ENCODE measurements at places on chromosomes 11 and 22.
A peak's percentile ranks its signal among the peaks of the same experiment; 100 is the strongest.

DNA sequence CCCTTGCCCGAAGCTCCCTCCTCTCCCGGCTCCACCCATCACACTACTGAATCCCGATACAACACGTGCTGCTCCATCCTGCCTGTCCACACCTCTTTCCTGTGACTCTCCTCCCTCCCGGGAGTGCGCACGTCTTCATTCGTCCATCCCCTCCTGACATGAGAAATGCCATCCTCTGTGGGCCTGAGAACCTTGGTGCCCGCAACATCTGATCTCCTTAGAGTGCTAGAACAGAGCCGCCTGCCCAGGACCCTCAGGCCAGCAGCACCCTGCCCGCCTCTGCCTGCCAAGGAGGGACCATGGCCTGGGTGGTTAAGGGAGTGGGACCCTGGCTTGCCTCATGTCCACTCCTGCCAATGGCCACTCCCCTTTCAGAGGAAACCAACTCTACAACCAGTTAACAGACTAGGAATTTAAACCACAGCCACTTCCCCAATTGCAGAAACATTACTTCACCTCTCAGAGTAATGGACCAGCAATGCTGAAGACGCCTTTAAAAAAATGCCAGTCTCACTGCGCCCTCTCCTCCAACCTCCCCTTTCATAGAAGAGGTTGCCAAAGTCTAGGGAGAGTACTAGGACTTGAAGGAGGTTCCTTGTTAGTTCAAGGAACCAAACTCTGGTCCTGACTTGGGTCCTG lies 466.3 kb downstream of the OPCML start:
- DNase-seq = no peak

GRCh38 chr11:94825031-94825430 lies 56.9 kb downstream of the AMOTL1 start:
- no peak for DNase-seq

GRCh38 chr11:125938418-125938817 lies 7.4 kb upstream of the VSIG10L2 start:
- no peak for DNase-seq

GRCh38 chr22:36154423-36154945 lies 6.1 kb downstream of the APOL3 start:
- no peak for DNase-seq

DNA sequence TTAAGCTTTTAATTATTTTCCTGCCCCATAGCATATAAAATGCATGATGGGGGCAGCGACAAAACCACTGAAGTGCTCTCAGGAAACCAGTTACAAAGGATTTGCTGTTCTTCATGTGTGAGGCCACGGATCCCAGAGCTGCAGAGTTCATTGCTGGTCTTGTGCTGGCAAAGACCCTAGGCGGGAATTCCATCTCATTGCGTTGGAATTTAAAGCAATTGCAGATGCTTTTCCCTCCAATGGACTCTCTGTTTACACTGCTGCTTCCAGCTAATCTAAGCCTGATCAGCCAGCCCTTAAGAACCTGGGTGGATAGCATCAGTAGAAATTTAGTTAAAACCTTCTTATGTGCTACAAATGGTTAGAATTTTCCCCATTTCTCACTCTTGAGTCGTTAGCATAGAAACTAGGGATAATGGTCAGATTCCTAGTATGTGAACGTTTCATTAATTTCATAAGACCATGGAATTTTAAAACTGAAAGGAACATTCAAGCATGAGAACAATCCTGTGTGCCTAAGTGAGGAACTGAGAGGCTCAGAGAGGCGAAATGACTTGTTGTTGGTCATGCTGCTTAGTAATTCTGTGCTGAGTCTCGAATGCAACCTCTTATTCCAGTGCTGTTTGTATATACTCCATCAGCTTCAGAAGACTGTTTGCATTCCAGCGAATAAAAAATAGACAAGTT lies 36.1 kb upstream of the ADSL start:
- no peak for DNase-seq

- no peak for DNase-seq
These were observed 25.9 kb downstream of the IGSF9B start for GRCh38 chr11:133930767-133931448.

- DNase-seq = no peak
These were observed 145.4 kb downstream of the OPCML start for GRCh38 chr11:133386852-133387251.

DNA sequence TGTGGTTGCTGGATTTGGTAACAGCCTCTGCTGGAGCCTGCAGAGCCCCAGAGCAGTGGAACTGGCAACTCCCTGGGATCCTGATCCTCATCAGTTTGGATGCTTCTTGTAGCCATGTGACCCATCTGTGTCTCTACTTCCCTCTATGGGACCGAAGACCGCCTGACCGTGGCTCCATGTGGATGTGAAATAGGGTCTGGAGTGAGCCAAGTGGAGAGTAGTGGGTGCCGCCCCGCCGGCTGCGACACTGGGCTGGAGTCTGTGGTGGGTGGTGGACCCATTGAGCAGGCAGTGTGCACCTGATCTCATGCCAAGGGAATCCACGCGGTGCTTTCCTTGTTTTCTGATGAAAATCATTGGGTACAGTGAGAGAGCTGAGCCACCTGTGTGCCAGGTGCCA lies 543.2 kb upstream of the B3GAT1 start:
- no peak for DNase-seq

DNA sequence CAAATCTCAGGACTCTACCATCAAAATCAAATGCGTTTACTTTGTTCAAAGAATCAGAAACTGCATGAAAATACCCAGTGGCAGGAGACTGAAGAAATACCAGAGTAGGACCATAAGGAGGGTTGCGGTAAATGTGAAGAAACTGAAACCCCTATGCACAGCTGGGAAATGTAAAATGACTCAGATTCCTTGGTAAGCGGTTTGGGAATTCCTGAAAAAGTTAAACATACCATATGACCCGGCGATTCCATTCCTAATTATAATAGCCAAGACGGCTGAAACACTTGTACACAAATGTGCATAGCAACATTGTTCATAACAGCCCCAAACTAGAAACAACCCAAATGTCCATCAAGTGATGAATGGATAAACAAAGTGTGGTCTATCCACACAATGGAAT lies 114.1 kb upstream of the GRAMD1B start:
- DNase-seq = peak; percentile 76

DNA sequence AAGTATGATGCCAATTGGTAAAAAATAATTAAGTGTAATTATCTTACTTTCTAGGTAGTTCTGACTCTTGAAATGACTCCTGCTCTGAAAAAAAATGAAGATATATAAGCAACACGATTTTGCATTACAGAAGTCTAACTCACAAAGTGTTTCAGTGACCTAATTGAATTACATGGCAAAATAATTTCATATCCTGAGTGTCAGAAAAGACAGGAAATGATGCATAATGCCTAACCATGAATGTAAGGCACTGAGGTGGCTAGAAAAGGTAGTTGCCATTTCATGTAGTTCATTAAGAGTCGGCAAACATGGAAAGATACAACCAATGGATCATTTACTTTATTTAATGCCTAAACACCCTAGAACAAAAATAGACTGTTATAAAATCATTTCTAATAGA lies 113.5 kb downstream of the GUCY1A2 start:
- no peak for DNase-seq

DNA sequence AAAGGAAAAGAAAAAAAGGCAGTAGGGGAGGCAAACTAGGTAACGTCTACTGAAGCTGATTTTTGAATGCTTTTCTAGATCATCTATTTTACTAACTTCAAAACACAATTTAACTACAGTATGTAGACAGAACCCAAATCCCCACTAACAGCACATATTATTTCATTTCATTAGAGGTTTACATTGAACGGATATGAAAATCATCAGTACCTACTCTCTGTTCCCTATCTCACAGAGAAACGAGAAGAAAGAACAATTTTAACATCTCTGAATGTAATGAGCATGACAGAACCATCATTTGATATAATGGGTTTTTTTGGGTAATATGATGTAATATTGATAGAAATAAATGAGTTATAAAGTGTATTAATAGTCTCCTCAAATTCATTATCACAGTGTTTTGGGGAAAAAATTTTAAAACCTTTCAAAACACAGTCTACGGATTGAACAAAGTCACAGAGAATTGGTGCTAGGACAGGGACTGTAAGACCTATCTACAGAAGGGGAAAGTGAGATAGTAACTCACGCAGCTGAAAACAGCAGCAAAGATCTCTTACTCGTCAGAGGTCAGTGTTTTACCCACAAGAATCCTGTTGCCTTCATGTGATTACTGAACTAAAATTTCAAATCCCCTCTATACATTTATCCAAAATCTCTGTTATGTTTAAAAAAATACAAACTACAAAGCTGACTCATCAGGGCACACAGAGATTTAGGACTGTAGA lies 77.3 kb downstream of the ZBTB44 start:
- DNase-seq = no peak

GRCh38 chr11:104609311-104610085 lies 288.8 kb downstream of the CASP12 start:
- peak; percentile 85 for DNase-seq

- no peak for DNase-seq
These were observed 73.8 kb upstream of the HTATIP2 start for GRCh38 chr11:20289732-20290131.

DNA sequence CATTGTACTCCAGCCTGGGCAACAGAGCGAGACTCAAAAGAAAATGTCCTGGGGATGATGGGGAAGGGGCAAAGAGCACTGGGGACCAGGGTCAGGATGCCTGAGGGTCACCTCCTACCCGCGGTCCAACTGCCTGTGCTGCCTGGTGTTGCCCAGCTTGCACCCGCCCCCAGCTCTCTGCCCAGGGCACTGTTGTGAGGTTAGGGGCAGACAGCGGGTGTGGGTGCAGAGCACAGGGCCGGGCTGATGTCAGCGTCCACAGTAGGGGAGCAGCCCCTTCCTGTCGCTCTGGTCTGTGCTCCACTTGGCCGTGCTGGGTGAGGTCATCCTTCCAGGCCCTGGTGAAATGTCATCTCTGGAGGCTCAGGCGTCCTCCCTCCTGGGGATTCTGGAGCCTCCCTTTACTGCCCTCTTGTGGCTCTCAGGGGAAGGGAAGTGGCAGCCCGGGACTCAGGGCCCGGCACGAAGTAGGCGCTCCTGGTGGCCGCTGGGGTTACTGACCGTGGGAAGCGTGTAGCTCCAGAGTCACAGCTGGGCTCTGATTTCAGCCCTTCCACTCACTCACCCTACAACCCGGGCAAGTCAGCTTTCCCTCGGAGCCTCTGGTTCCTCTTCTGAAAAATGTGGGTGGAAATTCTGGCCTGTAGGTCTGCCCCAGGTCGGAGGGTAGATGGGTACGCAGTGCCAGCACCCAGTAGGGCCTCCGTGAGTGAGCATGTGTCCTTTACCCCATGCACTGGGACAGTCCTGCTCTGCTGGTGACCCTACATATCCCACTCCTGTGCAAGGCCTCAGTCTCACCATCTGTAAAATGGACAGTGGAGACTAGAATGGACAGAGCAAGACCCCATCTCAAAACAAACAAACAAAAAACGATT lies 17.3 kb upstream of the PRR5 start:
- DNase-seq = peak; percentile 94

DNA sequence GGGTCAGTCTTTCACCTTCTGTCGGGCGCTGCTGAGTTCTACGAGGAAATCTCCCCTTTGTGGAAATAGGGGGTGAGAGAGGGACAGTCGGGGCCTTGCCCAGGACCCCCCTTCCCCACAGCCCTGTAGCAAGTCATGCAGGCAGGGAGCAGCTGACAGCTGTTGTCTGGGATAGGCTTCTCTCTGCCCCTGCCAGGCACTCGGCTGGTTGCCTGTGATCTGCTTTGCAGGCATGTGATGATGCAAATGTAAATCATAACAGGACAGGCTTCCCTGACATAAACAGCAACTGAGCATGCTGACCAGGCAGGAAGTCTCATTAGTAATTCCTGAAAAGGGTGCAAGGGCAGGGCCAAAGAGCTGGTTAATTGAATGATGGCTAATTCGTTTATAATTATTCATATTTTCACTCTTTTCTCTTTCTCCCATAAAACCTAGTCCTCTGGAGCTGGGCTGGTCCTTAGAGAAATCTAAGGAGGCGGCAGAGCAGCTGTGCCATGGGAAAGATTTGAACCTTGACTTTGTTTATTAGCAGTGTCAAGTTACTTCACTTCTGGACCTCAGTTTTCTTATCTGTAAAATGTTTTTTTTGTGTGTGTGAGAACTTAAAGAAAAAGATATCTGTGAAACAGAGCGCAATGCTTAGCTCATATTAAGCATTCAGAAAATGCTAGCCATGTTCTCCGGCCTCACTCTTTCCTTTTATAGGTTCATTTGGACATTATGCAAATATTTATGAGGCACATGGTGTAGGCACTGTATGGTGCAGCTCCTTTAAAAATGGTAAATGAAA lies 129.7 kb downstream of the LDLRAD3 start:
- no peak for DNase-seq

- peak; percentile 91 for DNase-seq
These were observed 929 bp upstream of the RHOG start for GRCh38 chr11:3841426-3842350.

DNA sequence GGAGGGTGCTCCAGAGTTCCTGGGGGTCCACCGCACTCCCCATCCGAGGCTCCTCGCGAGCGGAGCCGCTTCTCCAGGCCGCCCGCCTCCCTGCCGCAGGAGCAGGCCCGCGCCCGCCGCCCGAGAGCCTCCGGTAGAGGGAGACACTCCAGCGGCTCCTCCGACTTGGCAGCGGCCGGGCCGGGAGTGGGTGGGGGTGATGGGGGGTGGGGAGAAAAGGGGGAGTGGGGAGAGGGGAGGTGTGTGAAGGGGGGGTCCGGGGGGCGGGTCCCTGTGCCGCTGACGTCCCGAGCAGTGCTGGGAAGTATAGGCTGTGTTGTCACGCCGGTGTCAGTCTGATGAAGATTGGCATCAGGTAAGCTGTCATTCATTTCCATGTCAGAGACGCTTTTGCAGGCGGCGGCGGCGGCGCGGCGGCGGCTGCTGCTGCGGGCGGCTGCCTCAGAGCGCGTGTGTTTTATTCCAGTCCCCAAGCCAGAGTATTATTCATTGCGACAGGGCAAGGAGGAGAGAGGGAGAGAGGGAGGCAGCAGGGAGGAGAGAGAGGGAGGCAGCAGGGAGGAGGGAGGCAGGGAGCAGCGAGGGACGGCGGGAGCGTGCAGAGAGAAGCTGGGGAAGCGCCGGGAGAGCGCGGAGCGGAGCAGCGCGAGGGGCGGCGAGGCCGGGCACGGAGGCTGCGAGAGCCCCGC lies at the start of gene PKNOX2:
Gene PKNOX2, plus strand, starts transcription at position 330 of the 689 bp plus-strand sequence. CDS start 186,555 bp downstream, outside the sequence.
- peak; percentile 89 for DNase-seq

DNA sequence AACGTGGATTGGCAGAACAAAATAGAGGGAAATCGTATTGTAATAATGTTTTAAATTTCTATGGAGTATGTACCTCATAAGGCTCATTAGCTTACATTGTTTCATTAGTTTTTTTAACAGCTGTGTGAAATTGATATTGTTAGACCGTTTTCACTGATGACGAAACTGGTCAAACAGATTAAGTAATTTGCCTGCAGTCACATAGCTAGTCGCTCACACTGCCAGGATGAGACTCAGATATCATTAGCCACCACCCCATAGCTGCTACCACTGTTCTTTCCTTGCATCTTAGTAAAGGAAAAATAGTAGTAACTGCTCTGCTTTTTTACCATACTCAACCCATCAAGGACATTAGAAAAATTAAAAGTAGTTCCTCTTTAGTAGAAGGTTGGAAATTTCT lies 64.0 kb downstream of the DKK3 start:
- DNase-seq = no peak

GRCh38 chr11:122734848-122735496 lies 79.5 kb downstream of the UBASH3B start:
- DNase-seq = no peak

GRCh38 chr11:58067685-58068084 lies 36.9 kb downstream of the OR6Q1 start:
- DNase-seq = no peak

- DNase-seq = no peak
These were observed 32.6 kb downstream of the KREMEN1 start for GRCh38 chr22:29105468-29105867.

- DNase-seq = no peak
These were observed 122.5 kb downstream of the SERGEF start for GRCh38 chr11:17890325-17890724.
